ENCODE measurements at places on chromosomes 7 and 10.

DNA sequence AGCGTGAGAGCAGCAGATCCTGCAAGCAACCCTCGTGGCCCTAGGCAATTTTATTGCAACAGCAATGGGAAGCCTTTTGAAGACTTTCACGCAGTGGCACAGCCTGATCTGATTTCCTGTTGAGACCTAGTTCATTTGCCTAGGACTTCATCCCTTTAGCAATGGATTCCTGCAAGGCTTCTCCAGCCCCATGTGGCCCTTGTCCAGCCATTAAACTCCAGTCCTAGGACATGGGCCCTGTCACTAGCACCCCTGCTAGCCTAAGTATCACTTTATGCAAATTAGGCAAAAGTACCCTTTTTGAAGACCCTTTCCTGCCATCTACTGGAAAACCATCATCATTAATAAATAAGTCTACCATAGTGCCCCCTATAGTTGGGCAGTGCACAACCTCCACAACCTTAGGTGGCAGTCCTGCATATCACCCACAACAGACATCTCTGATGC lies 379.4 kb downstream of the GALNT17 start:
- DNase-seq = no peak

GRCh38 chr7:134954197-134955082 lies 31.9 kb upstream of the AGBL3 start:
- no peak for DNase-seq

DNA sequence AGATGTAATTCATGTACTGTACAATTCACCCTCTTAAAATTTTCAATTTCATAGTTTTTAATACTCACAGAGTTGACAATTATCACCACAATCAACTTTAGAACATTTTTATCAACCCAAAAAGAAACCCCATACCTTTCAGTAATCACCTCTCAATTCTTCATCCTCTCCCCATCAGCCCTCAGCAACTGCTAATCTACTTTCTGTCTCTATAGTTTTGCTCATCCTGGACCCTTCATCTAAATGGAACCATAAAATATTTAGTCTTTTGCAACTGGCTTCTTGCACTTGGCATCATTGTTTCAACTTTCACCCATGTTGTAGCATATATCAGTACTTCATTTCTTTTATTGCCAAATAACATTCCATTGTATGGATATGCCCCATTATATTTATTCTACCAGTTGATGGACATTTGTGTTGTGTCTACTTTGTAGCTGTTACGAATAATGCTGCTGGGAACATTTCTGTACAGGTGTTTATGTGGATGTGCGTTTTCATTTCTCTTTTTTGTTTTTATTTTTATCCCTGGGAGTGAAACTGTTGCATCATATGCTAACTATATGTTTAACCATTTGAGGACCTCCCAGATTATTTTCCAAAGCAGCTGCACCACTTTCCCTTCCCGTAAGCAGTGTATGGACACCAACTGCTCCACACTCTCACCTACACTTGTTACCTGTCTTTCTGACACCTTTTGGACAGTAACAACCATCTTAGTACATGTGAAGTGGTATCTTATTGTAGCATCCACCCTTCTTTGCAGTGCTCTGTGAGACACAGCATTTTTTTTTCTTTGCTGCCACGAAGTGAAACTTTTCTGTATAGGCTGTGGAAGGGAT lies 65.4 kb upstream of the APBB1IP start:
- no peak for DNase-seq

DNA sequence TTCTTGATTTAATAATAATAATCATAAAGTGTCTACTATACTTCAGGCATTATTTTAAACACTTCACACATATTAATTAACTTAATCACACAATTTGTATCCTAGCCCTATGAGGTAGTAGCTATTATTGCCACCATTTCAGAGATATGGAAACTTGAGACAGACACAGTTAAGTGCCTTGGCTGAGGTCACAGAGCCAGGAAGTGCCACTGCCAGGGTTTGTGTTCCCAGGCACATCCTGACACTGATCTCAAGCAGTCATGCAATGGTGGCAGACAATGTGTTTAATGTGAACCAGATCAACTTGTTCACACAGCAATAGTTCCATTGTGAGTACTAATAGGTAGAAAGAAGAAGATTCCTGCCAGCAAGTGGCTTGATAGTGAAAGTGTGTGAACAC lies 666.0 kb downstream of the SUGCT start:
- no peak for DNase-seq

GRCh38 chr7:98066934-98067507 lies 39.6 kb upstream of the LMTK2 start:
- DNase-seq = no peak

GRCh38 chr10:78362406-78363022 lies 328.9 kb downstream of the RPS24 start:
- no peak for DNase-seq

DNA sequence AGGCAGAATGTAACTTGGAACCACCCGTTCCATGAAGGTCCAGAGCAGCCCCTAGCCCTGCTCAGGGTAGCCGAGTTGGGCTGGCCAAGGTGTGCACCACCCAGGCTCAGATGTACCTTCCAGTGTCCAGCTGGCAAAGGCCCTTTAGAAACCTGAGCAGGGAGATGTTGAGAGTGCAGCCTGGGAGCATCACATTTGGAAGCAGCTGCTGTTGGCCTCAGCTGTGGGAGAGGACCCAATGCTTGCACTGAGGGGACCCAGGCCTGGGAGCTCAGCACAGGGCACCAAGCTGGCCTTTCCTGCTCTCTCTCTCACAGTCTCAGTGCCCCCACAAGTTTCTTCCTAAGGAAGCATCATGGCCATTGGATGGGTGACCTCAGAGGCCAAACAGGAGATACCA lies 33.5 kb downstream of the ANXA8 start:
- DNase-seq = no peak

All from activated T-helper 9 cell treated with anti-CD3 and anti-CD28 coated beads, Interleukin-2, amount 50 U/mL, for 16 hours (primary cell).